ENCODE measurements at places on chromosomes 4 and X. TPM values are rescaled to one million over a fixed set of nuclear protein-coding genes. Genes with fewer than 3 reads are reported as not detected.

TMEM255A gene
- not detected for total RNA-seq

RGN gene
- total RNA-seq, result 2.8 TPM

NEIL3 gene
- 0.65 TPM for total RNA-seq

GAGE12F gene
- total RNA-seq, result not detected

TMEM47 gene
- total RNA-seq, result 42.6 TPM

ADH4 gene
- not detected for total RNA-seq

RENBP gene
- 0.54 TPM for total RNA-seq

CENPE gene
- total RNA-seq, result 2.2 TPM

EREG gene
- not detected for total RNA-seq

BEX1 gene
- total RNA-seq, result 0.32 TPM

AMER1 gene
- 2.8 TPM for total RNA-seq

RHOH gene
- not detected for total RNA-seq

CA5B gene
- 5.2 TPM for total RNA-seq

HS3ST1 gene
- total RNA-seq, result 1.5 TPM

TMPRSS11A gene
- total RNA-seq, result not detected

TRO gene
- total RNA-seq, result 9.9 TPM

SMIM31 gene
- total RNA-seq, result not detected

DACH2 gene
- total RNA-seq, result not detected

LRCH2 gene
- total RNA-seq, result 0.72 TPM

CTAG1B gene
- not detected for total RNA-seq

XAGE2 gene
- not detected for total RNA-seq

PRIMPOL gene
- 7.6 TPM for total RNA-seq

SMIM10L2A gene
- under 0.01 TPM for total RNA-seq

RS1 gene
- total RNA-seq, result not detected

PABPC4L gene
- total RNA-seq, result 0.72 TPM

GSX2 gene
- total RNA-seq, result not detected

EVC2 gene
- total RNA-seq, result 7.9 TPM

PROM1 gene
- not detected for total RNA-seq

GC gene
- not detected for total RNA-seq

UCP1 gene
- not detected for total RNA-seq

PAGE4 gene
- not detected for total RNA-seq

PAGE5 gene
- total RNA-seq, result not detected
